ENCODE measurements at places on chromosomes 2 and 18.

DNA sequence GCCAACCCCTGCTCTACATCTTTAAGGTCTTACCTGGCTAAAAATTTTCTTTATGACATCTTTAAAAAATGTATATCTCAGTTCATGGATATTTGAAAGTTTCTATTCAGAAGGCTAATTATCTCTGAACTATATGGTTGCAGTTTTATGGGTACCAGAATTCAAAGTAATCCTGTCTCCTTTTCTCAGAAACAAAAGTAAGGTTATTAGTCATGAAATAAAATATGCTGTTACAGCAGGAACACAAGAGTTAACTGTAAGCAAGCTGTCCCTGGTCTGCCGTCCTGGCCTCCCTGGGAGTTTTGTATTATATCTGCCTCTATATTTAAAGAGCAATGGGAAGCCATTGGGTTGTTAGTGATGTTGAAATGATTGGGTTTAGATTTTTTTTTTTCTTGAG lies 34.0 kb downstream of the SLC4A1AP start:
- no peak for DNase-seq

GRCh38 chr18:8747440-8747937 lies 42.1 kb downstream of the MTCL1 start:
- DNase-seq: no peak

DNA sequence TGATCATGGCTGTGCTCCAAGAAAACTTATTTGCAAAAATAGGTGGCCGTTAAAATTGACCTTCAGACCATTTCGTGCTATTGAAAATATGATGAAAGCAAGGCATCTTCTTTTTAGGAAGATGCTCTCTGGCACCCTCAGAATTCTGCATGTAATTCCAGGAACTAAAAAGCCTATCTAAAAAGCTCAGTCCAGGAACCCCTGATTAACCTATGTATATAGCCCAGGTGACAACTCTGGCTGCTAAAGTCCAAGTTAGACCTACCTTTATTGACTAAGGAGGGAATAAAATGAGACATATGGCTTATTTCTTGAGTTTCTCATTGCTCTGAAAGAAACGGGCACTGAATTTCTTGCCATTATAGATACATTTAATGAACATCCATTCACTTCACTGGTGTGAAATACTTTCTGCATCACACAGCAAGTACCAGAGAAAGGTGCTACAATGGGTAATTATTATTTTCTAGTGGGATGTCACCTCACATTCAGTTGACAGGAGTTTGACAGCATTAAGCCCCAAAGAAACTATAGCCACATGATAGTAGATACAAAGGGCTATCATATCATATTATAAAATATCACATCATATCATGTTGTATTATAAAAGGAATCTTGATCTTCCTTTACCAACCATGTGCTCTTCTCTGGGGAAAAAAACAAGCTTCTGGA lies 83.8 kb downstream of the EPHA4 start:
- DNase-seq: no peak

GRCh38 chr2:30625276-30625675 lies 178.2 kb downstream of the LCLAT1 start:
- no peak for DNase-seq

DNA sequence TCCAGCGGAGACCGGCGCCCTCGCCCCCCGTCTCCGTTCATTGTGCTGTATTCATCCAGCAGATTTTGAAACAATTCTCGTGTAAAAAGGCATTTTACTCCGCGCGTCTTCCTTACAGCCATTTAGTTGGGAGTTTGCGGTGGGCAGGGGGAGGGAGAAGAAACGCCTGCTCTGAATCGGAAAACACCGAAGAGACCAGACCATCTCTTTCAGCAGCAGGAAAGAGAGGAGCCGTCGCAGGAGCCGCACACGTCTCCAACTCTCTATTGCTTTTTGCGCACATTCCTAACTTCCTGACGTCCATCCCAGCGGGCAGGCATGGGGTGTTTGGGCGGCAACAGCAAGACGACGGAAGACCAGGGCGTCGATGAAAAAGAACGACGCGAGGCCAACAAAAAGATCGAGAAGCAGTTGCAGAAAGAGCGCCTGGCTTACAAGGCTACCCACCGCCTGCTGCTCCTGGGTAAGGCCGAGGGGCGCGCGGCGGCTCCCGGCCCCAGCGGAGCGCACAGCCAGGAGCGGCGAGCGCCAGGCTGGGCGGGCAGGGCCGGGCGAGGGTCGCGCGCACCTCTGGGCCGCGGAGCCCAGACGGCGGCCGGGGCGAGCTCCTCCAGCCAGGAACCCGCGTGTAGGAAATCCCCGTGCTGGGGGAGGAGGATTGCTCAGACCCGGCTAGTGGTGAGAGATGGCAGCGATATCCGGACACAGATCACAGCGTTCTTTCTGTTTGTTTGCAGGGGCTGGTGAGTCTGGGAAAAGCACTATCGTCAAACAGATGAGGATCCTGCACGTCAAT lies 63.2 kb downstream of the GNAL start:
- no peak for DNase-seq

- no peak for DNase-seq
Observed at GRCh38 chr18:48300463-48300961, 108.7 kb downstream of the ZBTB7C start.

DNA sequence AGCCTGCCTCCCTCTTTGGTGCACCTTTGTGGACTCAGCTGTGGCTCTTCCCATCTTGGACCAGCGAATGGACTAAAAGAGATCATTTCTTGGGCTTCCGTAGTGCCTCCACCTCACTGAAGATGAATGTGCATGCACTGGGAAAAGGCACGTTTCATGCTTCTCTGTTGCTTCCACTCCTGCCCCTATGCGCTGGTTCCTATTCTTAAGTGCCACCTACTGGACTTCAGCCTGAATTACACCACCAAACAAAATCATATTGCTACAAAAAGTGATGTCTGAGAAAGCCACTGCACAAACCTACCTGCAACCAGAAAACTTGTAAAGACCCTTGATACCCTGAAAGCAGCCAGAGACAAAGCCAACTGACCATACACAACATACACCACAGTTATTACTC lies 695.6 kb downstream of the TSN start:
- DNase-seq: no peak

DNA sequence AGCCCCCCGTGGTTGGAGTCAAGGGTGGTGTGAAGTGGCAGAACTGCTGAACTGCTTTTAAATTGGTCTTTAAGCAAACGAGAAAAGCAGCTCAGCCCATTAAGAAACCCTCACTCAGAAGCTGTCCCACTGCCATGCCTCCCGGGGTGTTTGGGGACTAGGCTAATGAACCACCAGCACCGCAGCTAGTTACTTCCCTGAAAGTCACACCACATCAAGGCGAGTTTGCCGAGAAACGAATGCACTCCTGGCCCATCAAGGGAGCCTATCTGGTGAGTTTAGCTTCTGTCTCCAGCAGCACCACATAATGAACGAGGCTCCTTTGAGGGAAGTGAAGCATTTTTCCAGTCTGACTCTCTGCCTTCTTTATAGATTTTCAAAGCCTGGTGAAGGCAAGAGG lies 14.6 kb upstream of the ALK start:
- DNase-seq: no peak

DNA sequence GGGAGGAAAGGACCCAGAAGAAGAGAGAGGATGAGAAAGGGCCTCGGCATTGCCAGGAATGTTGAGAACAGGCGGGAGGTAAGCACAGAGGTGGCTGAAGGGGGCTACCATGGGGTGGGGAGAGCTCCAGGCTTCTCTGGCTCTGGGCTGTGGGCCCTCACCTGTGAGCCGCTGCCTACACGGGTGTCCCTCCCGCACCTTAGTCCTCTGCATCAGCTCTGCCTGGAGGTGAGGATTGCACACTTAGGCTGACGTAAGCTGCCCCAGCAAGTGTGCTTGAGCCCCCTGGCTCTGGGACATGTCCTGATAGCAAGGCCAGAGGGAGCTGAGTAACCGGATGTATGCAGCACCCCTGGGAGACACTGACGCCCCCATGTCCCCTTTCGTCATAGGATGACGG lies 33.9 kb downstream of the TMEM18 start:
- DNase-seq: no peak

GRCh38 chr2:142868229-142868762 lies 9.2 kb upstream of the KYNU start:
- DNase-seq: peak; percentile 35

GRCh38 chr2:157743051-157743450 lies 114.4 kb upstream of the ACVR1C start:
- no peak for DNase-seq

DNA sequence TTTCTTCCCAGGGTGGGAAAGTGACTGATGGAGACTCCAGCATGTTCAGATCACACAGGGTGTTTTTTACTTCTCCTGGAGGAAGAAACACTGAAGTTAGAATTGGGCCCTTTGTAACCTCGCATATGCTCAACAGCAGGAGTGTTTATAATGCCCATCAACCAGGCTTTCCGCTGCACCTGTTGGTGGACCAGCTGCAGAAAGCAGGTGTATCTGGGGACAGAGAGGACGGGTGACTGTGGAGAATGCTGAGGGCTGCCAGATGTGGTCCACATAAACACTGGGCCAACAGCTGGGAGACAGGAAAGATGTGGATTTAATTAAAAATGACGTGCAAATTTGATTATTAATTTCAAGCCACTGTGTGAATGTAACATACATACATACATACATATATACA lies 335.5 kb upstream of the SPRED2 start:
- no peak for DNase-seq

DNA sequence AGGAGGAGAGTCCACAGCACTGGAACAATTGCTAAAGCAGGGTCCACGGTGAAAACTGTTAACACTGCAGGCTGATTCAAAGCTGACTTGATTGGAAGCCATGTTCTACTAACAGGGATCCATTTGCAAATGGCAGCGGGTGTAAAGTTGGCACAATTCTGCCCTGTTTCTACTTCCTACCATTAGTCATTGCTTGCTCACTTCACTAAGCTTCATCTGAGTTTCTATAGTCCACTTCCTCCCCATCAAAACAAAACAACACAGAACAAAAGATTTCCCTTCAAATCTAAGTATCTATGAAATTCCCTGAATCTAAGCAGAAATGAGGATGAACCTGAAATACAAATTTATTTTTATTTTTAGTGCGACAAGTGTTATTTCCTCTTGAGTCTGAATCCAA lies 187.4 kb upstream of the SOX11 start:
- no peak for DNase-seq

DNA sequence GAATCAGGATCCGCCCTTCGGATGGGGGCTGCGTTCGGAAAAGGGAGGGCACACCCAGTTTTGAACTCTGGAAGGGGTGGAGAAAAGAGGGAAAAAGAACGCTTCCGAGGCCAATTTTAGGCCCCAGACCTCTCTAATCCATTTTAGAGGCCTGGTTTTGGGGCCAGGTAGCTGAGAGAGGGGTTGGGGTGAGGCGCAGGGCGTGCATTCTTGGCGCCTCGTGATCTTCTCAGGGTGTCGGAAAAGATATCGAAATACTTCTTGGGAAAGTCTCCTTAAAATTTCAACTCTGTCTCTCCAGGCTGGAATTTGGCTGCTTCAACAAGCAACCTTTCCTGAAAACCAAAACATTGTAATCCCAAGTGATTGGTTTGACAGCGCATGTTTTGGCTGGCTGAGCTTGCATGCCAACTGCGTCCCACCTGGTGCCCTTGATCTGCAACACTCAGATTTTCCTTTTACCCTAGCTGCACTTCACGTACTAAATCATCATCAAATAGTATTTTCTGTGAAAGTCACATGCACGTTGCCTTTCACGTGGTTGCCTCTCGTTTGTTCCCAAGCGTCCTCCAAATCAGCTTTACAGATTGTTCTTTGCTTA lies 864 bp upstream of the XPO1 start:
- peak; percentile 34 for DNase-seq

DNA sequence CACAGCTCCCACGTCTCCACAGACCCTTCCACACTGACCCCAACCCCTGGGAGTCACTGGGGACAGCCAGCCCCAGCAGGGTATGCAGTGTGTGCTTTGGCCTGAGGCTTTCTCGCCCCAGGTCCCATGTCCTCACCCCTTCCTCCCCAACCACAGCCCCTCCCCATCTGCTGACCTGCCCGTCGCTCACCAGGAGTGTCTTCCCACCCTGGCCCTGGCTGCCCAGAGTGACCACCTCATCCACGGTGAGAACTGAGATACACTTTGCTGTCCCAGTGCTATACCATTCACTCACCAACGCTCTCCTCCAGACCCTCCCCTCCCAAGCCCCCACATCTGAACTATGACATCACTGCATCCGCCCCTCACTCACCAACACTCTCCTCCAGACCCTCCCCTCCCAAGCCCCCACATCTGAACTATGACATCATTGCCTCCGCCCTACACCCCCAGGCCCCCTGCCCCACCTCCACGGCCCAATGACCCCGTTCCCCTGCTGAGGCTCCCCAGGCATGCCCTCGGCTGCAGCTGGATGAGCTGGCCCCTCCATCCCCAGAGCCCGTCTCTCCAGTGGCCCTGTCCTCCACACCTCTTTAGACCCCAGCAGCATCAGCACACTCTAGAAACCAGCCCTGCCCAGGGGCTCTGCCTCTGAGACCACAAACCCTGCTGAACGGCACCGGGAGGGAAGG lies 55.2 kb downstream of the ANKMY1 start:
- DNase-seq: no peak

- DNase-seq: no peak
Observed at GRCh38 chr18:39799006-39799405, 2156.0 kb upstream of the PIK3C3 start.

- no peak for DNase-seq
Observed at GRCh38 chr2:35114765-35115164, 1240.8 kb upstream of the CRIM1 start.

DNA sequence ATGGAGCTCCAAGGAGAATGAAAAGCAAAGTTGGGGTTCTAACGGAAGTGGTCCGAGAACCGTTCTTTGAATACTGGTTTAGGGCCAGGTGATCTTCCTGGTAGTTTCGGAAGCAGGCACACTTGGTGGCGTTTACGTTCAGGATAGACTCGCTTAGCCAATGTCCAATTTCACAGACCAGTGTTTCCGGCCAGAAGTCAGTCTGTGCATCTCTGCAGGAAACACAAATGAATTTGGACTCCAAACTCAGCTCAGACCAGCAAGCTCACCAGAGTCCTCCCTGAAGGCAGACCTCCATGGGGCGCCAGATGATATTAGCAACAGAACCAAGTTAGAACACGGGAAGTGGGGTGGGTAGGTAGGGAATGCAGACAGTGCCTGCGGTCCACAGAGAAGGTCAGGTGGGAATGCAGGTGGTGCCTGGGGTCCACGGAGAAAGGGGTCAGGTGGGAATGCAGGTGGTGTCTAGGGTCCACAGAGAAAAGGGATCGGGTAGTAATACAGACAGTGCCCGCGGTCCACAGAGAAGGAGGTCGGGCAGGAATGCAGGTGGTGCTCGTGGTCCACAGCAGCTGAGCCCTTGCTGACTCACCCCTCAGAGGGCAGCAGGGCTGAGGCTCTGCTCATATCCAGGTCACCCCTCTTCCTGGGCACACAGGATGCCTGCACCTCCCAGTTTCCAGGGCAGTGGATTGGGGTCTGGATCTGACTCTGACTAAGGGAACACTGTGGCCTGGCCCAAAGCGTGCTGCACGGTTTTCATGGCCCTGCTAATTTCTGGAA lies 169.0 kb downstream of the MYT1L start:
- DNase-seq: no peak

- no peak for DNase-seq
Observed at GRCh38 chr18:48792141-48792540, 158.6 kb downstream of the SMAD7 start.

DNA sequence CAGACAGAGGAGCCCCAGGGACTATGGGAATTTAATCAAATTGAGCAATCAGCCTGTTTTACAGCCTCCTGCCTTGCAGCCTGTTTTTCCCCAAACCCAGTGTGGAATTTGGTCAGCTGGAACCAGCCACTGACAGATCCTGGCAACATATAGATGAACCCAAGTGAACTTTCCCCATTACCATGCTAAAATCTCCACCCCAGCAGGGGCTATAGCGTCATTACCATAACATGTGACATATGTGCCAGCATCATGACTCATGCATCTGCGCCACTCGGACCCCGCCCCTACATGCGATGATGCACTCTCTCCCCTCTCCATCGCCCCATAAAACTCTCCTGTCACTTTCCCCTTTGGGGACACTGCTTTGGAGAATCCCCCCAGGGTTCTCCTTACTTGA lies 17.3 kb upstream of the FEZ2 start:
- no peak for DNase-seq

All from hippocampal formation (tissue), 2 donors.